ENCODE measurements at places on chromosomes 5 and 9. TPM values are rescaled to one million over a fixed set of nuclear protein-coding genes. Genes with fewer than 3 reads are reported as not detected.

The IL3 gene
- not detected for total RNA-seq

The SCAI gene
- total RNA-seq, result 5.8 TPM

The MCIDAS gene
- total RNA-seq, result not detected

The TCF7 gene
- total RNA-seq, result 4.8 TPM

DNA sequence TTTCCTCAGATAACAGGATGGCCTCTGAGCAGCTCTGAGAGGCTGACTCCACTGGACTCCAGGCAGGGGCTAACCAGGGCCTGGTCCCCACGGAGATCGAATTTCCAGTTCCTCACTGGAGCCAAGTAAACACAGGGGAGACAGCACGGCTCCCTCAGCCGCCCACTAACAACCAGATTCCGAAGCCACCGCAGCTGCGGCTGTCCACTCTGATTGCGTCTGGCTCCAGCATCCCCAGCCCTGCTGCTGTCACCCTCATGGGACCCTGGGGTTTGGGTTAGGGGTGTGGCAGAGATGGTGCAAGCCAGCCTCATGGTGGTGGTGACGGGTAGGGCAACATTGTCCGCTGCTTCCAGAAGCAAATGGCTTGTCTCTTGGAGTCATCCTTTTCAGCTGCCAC lies 172.6 kb downstream of the RGS3 start:
- DNase-seq, result no peak

- DNase-seq, result no peak
These were observed 323.8 kb upstream of the ARRDC3 start for GRCh38 chr5:91706785-91707520.

The PCDHB4 gene
- total RNA-seq, result 0.48 TPM

The MARCOL gene
- total RNA-seq, result not detected

DNA sequence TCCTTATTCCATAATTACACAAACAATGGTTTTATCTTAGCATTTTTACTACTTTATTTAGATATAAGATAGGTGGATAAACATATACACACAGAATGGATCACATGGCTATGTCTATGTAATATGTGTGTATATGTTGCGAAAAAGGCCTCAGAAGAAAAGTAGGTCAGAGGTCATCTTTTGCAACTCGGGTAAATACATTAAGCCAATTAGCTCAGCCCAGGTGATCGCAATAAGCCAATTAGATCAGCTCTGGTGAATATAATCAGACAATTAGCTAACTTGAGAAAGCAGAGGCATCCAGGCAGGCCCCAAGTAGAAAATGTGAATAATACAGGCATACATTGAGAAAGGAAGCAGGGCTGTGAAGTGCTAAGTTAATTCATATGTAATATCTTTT lies 24.3 kb downstream of the SLCO4C1 start:
- DNase-seq, result no peak

- no peak for DNase-seq
These were observed 588.3 kb downstream of the DNAH5 start for GRCh38 chr5:13356226-13356625.

The TMEM232 gene
- total RNA-seq, result 10.9 TPM

DNA sequence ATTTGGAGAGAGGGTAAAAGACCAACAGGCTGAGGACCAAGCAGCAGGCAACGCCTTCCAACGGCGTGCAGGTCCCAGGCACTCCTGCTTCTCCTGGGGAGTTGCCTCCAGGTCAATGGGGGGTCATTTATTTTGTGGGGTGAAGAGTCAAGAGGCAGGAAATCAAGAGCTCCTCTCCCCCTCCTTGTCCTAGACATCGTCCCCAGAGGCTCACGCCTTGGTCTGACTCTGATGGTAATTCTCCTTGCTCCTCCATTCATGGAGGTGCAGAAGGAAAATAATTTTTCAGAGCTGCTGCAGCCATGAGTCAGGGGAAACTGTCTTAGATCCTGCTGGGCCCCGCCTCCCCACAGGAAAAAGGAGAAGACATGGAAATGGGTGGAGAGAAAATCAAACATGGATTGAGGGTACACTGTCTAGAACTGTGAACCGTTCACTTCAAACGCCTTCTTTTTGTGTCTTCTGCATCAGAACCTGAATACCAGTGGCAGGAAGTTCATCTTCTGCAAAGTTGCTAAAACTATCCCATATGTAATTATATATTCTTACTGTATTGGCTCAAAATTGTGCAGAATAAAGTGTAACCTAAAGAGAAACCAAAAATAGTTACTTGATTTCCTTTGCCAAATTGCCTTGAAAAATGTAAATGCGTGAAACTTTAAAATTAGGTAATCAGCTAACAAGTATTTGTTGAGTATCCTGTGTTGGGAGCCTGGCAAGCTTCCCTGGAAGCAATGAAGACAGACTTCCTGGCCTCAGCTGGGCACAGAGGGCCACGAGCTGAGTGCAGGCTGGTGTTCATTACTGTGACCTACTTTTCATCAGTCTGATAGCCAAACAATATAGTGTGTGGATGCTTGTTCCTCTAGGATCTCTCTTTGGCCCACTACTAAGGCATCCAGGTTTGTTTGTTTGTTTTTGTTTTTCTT lies 142.0 kb downstream of the CMYA5 start:
- no peak for DNase-seq

Data from kidney epithelial cell (primary cell).